ENCODE measurements at places on chromosomes 2 and 18.

- H3K27ac ChIP-seq: peak overlapping the region; percentile 65
- H3K4me1 ChIP-seq: peaks cover 51% of the 10 kb centered on the region
- no peak for DNase-seq
- H3K4me3 ChIP-seq: no peak overlapping the region
Measured at GRCh38 chr2:191113761-191114160, 37.0 kb downstream of the STAT4 start.

DNA sequence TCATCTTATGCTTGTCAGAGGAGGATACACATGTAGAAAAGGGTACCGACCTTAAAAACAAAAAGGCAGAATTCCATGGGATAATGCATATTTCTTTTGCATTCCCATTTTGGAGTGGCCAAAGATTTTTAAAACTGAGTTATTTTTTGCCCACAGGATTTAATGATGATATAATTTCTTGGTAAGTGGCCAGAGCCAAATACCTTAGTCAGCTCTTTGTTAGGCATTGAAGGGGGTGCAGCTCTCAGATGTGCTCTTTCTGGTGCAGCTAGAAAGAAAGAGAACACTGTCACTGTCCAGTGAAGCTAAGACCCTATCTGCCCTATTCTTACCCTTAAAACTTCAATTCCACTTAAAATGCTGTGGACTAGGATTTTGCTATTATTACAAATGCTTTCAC, 10.8 kb downstream of the COQ10B start:
- no peak overlapping the region for H3K27ac ChIP-seq
- peaks cover 35% of the 10 kb centered on the region for H3K36me3 ChIP-seq
- no peak for DNase-seq
- no peak overlapping the region for H3K4me3 ChIP-seq
- H3K27me3 ChIP-seq: no peaks in the 10 kb centered on the region
- peaks cover 10% of the 10 kb centered on the region for H3K4me1 ChIP-seq

DNA sequence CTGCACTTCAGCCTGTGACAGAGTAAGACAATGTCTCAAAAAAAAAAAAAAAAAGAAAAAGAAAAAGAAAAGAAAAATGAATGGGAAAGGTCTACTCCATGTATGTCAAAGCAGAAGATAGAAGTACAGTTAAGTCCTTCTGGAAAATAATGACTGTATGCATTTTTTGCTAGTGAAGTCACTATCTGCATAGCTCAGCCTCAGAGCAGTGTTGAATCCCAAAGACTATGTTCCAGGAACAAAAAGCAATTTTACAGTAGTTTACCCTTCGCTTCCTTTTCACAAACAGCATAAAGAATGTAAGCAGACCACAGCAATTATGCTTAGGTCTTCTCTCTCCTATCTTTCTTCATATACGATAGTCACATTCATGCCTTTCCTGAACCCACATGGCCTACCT, 497.4 kb downstream of the CMPK2 start:
- H3K27ac ChIP-seq: no peak overlapping the region
- H3K36me3 ChIP-seq: no peaks in the 10 kb centered on the region
- no peak for DNase-seq
- no peak overlapping the region for H3K4me3 ChIP-seq

GRCh38 chr2:176668912-176669311, 399.7 kb downstream of the MTX2 start:
- DNase-seq: no peak
- H3K4me3 ChIP-seq: no peak overlapping the region
- no peaks in the 10 kb centered on the region for H3K4me1 ChIP-seq
- H3K27me3 ChIP-seq: no peaks in the 10 kb centered on the region

GRCh38 chr2:98311771-98312545, 34.3 kb upstream of the CNGA3 start:
- no peak overlapping the region for H3K4me3 ChIP-seq
- H3K36me3 ChIP-seq: no peaks in the 10 kb centered on the region
- peaks cover 6% of the 10 kb centered on the region for H3K27me3 ChIP-seq
- no peak overlapping the region for H3K27ac ChIP-seq
- no peaks in the 10 kb centered on the region for H3K4me1 ChIP-seq

DNA sequence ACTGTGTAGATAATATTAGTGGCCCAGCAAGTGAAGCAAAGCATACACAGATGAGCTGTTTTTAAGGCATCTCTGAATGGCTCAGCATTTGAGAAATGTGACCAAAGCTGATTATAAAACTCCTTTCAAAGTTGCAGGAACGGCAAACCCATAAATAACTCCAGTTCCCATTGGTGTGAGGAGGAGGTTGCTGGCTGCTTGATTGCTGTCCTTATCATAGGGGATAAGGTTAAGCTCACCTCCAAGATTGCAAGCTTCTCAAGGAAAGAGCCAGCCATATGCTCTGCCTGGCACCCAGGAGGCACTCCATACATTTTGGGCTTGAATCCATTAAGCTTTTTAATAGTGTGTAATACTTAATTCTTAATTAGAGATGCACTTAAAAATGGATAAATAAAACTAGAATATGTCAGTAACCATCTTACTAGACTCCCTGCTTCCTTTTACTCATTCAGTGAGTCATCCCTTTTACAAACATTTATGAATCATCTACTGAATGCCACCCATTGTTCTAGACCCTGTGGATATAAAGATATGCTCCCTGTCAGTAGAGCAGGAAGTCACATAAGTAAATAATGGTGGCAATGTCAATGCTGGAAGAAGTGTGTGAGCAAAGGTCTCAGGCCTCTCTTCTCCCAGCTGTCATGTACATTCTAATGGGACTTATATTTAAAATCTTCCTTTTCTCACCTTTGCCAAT, 99.3 kb downstream of the SPATS2L start:
- no peak for DNase-seq
- H3K36me3 ChIP-seq: no peaks in the 10 kb centered on the region
- no peak overlapping the region for H3K4me3 ChIP-seq

DNA sequence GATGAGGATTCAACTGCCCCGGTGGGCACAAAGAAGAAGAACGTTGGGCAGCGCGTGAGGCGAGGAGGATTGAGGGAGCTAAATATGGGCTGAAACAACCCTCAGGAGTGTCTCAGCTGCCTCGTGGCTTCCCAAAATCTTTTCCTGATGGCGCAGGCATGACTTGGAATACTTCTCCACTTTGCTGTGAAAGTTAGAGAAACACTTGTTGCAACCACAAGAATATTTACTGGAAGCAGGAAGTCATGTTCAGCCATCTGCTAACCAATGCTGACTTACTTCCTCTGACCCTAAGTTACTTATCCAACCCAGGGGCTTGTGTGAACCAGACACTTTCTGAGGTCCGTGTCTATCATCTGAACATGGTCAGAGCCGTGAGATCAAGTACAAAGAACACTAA, 148.8 kb downstream of the ARL4C start:
- H3K4me3 ChIP-seq: no peak overlapping the region
- DNase-seq: no peak

- no peaks in the 10 kb centered on the region for H3K36me3 ChIP-seq
- H3K4me3 ChIP-seq: no peak overlapping the region
- no peak overlapping the region for H3K27ac ChIP-seq
- DNase-seq: no peak
Measured at GRCh38 chr18:23861805-23862470, 152.6 kb upstream of the TTC39C start.

DNA sequence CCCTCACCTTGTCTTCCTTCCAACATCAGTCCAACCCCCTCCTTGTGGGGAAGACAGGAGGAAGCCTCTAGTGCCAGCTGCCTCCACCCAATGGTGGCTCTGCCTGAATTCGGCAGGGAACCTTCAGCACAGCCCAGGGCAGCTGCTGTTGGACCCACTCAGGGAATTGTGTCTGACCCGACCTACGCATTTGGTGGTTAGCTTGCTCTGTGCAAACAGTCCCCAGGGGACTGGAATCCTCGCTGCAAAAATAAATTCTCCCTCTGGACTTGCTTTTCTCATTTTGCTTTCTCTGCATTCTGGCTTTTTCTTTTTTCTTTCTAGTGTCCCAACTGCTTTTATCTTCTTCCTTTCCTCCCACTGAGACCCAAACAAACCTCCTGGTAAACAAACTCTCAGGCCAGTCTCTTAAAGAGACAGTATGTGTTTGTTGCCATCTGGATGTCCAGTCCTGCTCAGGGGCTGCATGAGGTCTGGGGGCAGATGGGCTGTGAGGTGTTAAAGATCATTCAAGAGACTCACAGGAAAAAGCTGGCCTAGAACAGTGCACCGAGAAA, 137.7 kb upstream of the HAAO start:
- no peak overlapping the region for H3K4me3 ChIP-seq
- H3K36me3 ChIP-seq: no peaks in the 10 kb centered on the region
- no peaks in the 10 kb centered on the region for H3K4me1 ChIP-seq
- no peaks in the 10 kb centered on the region for H3K27me3 ChIP-seq
- H3K27ac ChIP-seq: peak overlapping the region; percentile 25

GRCh38 chr2:62186156-62186905, 9.6 kb upstream of the B3GNT2 start:
- DNase-seq: no peak
- no peaks in the 10 kb centered on the region for H3K4me1 ChIP-seq
- H3K36me3 ChIP-seq: no peaks in the 10 kb centered on the region
- no peaks in the 10 kb centered on the region for H3K27me3 ChIP-seq
- H3K4me3 ChIP-seq: no peak overlapping the region

- no peak for DNase-seq
- peaks cover 4% of the 10 kb centered on the region for H3K27me3 ChIP-seq
- no peak overlapping the region for H3K4me3 ChIP-seq
- H3K27ac ChIP-seq: no peak overlapping the region
- no peaks in the 10 kb centered on the region for H3K36me3 ChIP-seq
Measured at GRCh38 chr2:164840930-164841718, 499 bp downstream of the COBLL1 start.

DNA sequence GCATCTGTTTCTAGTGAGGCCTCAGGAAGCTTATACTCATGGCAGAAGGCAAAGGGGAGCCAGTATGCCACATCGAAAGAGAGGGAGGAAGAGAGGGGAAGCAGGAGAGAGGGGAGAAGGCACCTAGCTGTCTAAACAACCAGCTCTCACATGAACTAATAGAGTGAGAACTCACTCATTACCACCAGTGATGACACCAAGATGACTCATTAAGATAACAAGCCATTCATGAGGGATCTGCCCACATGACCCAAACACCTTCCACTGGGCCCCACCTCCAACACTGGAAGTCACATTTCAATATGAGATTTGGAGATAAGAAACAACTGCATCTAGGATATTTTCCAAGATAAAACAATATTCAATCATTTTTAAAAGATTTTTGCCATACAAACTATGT, 753.9 kb upstream of the ZEB2 start:
- H3K4me3 ChIP-seq: no peak overlapping the region
- H3K36me3 ChIP-seq: no peaks in the 10 kb centered on the region
- H3K4me1 ChIP-seq: no peaks in the 10 kb centered on the region
- H3K27me3 ChIP-seq: no peaks in the 10 kb centered on the region
- no peak overlapping the region for H3K27ac ChIP-seq
- no peak for DNase-seq
